ENCODE measurements at places on chromosomes 3 and 15.

DNA sequence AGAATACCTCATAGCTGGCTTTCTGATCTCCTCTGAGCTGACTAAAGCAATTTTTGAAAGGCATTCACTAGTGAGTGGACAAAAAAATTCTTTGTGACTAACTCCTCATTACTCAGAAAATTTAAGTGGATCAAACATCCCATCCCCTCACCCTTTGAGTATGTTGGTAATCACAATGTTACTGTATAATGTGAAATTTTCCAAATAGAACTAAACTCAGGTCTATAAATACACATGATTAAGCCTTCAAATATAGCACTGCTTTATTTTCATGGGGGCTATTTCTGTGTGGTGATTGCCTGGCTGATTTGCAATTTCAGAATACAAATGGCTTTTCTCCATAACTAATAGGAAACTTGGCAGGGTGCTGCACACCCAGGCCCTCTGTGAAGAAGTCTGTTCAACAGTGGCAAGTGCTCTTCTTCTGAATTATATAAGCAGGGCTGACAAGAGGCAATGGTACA lies 45.9 kb upstream of the ACTC1 start:
- no peak for DNase-seq

- no peak for DNase-seq
Measured at GRCh38 chr15:72923289-72923688, 129.0 kb upstream of the NEO1 start.

- no peak for DNase-seq
Measured at GRCh38 chr15:68713874-68714273, 106.8 kb downstream of the ANP32A start.

GRCh38 chr3:146334151-146334550 lies 83.2 kb upstream of the PLSCR4 start:
- no peak for DNase-seq

GRCh38 chr15:88036154-88036839 lies 220.2 kb downstream of the NTRK3 start:
- no peak for DNase-seq

All from keratinocyte (primary cell).